ENCODE measurements at places on chromosomes 16 and 17.
A peak's percentile ranks its signal among the peaks of the same experiment; 100 is the strongest.

DNA sequence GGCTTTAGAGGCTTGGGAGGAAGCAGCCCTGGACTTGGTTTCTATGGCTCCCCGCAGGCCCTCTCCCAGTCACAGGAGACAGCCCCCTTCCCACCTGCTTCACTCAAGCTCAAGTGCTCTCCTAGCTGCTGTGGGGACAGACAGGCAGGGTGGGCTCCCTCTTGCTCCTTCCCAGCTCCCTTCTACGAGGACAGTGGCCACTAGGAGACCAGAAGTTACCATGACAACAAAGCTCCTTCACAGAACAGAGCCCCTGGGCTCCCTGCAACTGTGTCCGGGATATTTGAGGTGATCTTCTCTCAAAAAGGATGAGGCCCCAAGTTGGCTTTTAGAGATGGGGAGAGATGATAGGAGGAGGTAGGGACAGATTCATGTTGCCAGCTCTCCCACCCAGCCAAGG lies 116.3 kb downstream of the AMFR start:
- DNase-seq: no peak

GRCh38 chr17:80729761-80730160 lies 185.1 kb downstream of the RPTOR start:
- DNase-seq: no peak

- DNase-seq: no peak
These were observed 50.5 kb upstream of the ZNF469 start for GRCh38 chr16:88331989-88332920.

DNA sequence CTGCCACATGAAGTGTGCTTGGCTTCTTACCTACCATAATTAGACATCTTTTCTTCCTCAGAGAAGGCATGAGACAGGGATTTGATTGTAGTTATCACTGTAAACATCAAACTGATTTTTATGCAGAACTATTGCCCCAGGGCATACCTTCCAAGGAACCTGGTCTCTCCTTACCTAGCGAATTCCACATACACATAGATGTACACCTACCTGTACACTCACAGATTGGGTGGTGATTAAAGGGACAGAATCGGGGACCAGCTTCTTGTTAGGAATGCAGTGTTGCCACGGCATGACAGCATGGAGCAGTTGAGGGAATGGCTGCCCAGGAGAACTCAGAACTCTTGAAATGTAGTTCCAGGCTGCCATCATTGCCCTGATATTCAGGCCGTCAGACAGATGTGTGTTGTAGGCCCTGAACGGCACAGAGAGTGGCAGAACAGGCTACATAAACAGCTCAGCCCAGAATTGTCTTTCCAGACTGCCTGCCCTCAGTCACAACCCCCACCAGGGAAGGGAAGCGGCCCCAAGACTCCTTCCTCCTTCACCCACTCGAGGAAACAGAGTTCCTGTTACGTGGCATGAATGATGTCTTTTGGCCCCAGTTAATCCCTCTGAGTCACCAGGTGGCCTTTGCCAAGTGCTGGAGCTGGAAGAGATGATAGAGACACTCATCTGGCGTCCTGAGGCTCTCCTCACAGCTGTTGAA lies 17.8 kb upstream of the NAGLU start:
- no peak for DNase-seq

DNA sequence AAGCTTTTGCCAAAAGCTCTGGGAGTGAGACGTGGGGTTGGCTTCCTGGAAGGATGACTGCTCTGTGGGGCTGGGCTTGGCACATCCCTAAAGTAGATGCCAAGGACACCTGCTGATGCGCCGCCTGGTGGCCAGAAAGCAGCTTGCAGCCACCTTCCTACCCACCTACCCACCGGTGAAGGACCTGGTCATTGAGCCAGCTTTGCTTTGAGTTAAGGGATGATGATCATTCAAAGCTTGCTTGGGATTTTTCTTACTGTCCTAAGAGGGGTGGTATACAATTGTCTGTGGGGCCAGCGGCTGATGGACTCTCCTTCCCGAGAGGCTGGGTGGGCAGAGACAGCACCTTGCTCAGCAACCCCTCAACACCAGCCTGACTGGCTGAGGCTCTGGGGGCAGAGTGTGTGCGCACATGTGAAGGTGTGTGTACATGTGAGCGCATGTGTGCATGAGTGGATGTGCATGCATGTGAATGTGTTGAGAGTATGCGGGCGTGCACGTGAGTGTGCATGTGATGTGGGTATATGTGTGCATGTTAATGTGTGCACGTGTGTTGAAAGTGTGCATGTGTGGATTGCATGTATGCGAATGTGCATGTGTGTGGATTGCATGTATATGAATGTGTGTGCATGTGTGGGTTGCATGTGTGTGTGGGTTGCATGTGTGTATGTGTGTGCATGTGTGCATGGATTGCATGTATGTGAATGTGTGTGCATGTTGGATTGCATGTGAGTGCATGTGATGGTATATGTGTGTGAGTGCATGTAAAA lies 18.6 kb downstream of the C1QTNF1 start:
- peak; percentile 65 for DNase-seq

- no peak for DNase-seq
These were observed 34.9 kb downstream of the USP31 start for GRCh38 chr16:23114131-23114904.

All from CD4-positive, alpha-beta T cell treated with Interleukin-12 subunit alpha and Interleukin-12 subunit beta, for 1 hour (primary cell).